ENCODE measurements at places on chromosomes 7 and 10.

DNA sequence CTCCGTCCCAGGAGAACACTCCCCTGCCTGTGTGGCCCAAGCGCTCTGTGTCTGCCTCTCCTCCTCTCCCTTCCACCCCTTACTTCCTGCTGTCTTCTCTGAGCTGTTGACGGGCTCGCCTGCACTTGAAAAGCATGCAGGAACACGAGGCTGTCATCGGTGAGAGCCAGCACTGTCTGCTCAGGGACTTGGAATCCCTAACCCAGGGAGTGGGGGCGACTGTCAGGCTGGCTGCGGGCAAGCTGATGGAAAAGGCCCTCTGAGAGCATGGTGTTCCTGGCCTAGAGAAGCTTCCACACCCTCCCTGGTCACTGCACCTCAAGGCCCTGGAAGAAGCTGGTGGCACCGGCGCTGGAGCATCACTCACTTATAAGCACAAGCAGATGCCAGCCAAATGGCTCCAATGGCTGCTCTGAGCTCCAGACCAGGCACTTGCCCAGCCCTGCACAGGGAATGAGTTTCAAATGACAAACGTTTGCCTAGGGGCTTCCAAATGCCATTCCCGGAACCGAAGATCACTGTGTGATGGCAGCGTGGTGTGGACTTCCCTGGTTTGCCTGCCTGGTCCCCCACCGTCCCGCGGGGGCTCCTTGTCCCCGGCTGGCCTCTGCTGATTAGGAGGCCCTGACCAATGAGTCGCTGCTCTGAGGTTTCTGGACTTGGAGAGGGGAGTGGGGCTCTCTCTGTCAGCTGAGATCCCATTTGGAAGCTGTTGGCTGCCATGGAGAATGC, 56.7 kb upstream of the EBF3 start:
- DNase-seq: no peak

GRCh38 chr7:2757361-2757903, 69.4 kb downstream of the AMZ1 start:
- no peak for DNase-seq

GRCh38 chr7:143934526-143935325, at the start of gene OR2F2:
Gene OR2F2, plus strand, starts transcription at chr7:143935233. Its CDS starts 0 bp downstream, at chr7:143935233.
- no peak for DNase-seq

DNA sequence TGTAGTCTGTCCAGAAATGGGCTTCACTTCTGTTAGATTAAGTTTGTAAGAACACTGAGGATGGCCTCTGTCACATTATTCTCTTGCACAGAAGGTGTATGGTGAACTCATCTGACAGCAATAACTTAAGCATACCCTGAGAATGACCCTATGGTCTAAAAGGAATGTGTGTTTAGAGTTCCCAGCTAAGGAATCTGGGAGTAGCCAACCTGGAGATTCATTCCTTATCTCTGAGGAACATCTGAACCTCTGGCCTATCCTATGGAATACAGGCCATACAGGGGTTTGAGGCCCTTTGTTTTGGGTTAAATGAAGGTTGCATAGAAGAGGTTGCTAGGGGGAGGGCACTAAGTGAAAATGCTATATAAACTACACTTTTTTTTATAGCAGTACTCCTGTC, 41.4 kb downstream of the LAMB4 start:
- DNase-seq: no peak

DNA sequence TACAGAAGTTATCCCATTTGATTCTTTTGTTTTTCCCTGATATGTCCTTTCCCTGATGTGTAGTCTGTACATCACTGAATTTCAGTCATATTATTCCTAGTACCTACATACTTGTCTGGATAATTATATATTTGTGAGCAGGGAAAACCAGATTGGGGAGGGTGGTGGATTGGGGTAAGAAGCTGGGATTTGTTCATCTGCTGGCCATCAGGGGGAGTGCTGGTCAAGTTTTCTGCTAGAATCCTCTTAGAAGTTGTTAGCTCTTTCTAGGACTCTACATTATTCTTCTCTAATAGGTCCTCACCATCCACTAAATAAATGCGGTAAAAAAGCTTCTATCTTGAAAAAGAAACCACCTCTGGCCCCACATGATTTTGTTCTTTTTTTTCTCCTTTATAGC, 232.7 kb upstream of the TAC1 start:
- peak; percentile 62 for DNase-seq

DNA sequence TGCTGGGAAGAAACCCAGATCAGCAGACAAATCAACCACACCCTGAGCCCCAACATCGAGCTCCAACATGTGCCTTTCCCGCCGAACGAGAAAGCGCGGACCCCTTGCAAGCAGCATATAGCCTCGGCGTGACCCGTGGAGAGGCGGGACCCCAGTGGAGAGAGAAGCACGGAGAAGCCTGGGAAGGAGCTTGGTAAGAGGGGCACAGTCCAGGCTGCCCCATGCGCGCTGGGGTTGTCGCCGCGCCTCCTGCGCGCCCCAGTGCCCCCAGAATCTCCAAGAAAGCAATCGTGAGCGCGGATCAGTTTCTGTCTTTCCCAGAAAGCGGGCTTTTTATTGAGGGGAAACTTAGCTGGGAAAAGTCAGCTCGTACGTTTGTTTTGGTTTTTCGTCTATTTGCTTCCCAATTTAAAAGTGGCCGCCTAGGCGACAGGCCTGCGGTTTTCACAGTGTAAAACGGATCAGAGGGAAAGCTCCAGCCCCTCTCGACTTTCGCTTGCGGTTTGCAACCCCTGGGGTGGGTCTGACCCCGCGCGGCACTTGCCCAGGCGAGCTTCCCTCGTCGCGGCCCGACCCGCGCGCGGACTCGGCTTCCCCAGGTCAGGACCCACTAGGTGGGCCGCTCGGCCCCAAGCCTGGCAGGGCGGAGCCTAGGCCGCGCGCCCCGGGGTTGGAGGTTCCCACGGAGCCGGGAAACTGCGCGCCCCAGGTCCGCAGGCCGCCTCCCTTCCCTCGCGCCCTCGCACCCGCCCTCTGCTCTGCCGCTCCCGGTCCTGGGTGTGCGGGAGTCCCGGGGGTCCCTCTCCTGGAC, 31.1 kb downstream of the SKIDA1 start:
- DNase-seq: no peak
